ENCODE measurements at places on chromosomes 6 and 20.

GRCh38 chr20:45109634-45110033 is 5.3 kb downstream of the WFDC5 start:
- no peak for DNase-seq

- DNase-seq: no peak
These were observed 348.9 kb upstream of the MARCKS start for GRCh38 chr6:113508249-113508648.

DNA sequence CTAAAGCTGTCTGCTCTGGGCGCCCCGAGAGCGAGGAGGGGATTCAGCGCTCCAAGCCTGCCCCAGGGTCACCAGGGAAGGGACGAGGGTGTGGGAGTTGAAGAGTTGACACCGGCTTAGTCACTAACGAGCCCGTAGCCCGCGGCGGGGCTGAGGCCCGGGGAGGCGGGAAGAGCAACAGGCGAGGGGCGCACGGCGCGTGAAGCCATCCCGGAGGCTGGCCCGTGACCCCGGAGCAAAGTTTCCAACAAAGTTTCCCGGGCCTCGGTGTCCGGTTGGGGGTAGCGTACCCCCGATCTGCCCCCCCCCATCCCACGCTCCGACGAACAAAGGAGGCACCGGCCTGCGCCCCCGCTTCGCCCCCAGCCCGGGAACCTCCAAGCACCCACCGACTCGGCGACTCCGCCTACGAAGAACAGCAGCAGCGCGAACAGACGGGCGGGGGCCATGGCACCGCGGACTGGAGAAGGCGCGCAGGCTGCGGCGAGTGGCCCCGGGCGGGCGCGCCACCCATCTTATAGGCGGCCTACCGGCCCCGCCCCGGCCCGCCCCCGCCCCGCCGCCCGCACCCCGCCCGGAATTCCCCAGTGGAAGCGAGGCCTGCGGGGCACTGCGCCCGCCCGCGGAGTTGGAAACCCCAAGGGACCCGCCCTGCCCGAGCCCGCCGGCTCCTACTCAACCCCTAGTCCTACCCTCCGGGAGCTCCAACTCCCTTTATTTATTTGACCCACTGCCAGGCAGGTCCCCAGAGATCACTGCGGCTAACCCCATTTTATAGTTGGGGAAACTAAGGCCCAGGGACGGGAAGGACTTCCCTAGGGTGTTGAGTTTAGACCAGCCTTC is at the start of gene SDC4:
TSS of gene SDC4 (minus strand) at position 489 of the 843 bp plus-strand sequence. CDS start at position 449, 40 bp downstream.
- peak; percentile 60 for DNase-seq

GRCh38 chr6:77341058-77341986 is 122.0 kb downstream of the HTR1B start:
- no peak for DNase-seq

DNA sequence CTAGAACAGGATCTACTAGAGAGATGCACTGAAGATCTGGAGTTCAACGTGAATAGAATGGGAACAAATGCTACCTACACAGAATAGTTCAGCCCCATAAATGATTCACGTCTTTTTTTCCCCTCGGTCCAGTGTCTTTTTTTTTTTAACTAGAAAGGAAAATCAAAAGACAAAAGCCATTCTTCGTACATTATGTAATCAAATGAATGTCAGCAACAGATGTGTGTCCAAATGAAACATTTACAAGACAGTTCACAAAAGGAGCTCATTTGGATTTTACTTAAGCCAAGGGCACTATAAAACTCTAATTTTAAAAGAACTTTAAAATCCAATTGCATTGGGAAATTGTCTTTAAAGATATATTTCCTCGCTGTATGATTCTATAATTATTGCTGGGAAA is 42.4 kb downstream of the FAM184A start:
- no peak for DNase-seq

- DNase-seq: no peak
These were observed 274.1 kb upstream of the CITED2 start for GRCh38 chr6:139648430-139649000.

- no peak for DNase-seq
These were observed 4.5 kb downstream of the UBE2C start for GRCh38 chr20:45816951-45817350.

GRCh38 chr6:151284548-151285017 is 44.8 kb downstream of the AKAP12 start:
- no peak for DNase-seq

Data from ACHN (cell line).